HCEC 1CT (cell line): ENCODE measurements at places on chromosomes 6 and 20.

- DNase-seq = no peak
Observed at GRCh38 chr6:68192988-68193387, 442.1 kb upstream of the ADGRB3 start.

GRCh38 chr6:109255946-109256640 lies 126.2 kb downstream of the CD164 start:
- no peak for DNase-seq

GRCh38 chr6:16184129-16184528 lies 54.3 kb upstream of the GMPR start:
- DNase-seq = peak; percentile 10

- DNase-seq = no peak
Observed at GRCh38 chr6:168190646-168191443, 111.8 kb upstream of the FRMD1 start.

DNA sequence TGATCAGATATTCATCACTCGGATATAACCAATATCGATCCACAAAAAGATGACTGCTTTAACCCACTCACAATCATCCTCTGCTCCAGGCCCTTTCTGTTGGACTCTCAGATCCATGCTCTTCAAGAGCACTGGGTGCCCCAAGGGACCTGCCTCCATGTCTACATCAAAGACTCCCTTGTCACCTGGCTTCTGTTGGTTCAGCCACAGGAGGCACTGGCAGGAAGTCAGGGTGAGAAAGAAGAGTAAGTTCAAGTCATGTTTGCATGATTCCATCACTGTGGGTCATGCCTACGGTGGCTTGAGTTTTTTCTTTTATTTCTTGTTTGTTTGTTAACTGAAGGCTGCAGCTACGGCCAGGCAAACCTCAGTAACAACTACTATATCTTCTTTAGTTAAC lies 243.3 kb downstream of the ADGRG6 start:
- no peak for DNase-seq

DNA sequence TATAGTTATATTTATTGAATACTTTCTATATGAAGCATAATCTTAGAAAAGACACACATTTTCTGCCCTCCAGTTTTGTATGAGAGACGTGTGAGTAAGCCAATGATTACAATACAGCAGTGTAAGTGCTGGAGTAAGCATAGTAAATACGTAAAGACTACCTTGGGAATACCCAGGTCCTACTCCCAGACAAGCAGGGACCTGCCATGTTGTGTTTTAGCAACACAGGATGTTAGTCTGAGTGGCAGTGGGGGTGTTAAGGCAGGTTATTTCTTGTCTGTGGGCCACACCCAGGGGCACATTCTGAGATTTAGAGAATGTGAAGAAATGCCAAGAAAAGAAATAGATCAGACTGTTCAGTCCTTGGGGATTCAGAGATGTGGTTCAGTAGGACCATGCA lies 34.3 kb upstream of the RNF144B start:
- DNase-seq = no peak

- no peak for DNase-seq
Observed at GRCh38 chr6:6808343-6808742, 219.8 kb downstream of the LY86 start.

GRCh38 chr6:3752531-3753227 lies 1.2 kb upstream of the PXDC1 start:
- DNase-seq = no peak

DNA sequence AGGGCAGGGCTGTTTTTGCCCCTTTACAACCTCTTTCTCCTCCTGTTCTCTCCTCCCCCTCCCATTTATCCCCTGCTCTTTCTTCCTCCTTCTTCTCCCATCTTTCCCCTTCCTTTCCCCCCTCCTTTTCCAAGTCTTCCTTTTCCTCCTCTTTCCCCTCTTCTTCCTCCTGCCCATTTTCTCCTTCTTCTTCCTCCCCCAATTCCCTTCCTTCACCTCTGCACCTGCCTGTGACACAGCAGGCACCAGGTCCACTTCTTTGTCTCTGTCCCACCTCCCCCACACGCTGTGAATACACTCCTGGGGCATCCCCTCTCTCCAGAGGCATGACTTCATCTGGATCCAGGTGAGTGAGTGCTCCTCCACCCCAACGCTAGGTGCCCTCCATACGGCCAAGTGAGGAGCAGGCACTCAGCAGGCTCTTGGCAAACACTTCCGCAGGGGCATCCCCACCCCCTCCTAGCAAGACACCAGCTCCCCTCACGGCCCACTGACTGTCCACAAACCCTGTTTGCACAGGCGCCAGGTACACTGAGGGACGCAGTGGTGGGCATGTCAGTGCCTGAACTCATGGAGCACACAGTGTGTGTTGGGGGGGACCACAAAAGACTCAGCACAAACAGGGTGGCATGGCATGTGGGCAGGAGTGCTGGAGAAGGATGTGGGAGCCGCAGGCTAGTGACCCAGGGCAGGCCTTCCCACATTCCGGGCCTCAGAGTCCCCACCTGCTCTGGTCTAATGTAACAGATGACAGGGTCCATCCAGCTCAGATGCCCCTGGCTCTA lies 10.7 kb upstream of the TLDC2 start:
- DNase-seq = no peak

DNA sequence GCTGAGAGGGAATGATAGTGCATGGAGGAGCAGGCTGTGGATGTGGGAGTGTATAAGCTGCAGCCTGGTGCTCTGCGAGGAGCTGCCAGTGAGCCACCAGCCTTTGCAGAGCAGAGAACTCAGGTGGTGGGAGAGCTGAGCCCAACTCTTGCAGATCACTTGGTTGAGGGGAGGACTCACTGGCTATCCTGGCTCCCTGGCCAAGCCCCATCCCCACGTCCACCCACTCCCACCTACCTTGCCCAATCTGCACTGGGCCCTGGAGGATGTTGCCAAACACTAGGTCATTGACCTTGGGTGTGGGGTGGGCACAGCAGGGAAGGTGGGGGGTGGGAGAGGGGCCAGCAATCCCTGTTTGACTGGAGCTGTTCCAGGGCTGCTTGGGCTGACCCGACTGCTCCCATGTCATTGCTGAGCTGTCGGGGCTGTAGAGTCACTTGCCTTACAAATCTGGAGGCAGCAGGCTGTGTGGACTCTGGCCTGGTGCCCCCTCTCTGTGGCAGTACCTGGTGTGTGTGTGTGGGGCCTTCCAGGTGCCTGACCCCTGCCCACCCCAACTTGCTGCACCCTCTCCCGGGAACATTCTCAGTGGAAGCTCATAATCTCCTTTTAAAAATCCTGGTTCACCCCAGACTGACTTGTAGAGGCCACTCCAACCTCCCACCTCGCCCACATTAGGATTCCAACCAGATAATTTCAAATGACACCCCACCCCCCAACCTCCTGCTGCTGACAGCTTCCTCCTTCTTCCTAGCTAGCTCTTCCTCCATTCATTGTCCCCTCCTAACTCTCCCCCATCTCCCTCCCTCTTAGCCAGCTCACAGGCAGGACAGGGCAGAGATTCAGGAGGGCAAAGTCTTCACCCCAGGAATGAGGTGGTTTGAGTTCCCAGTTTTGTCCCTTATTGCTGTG lies 162.3 kb downstream of the MRPL14 start:
- DNase-seq = no peak

DNA sequence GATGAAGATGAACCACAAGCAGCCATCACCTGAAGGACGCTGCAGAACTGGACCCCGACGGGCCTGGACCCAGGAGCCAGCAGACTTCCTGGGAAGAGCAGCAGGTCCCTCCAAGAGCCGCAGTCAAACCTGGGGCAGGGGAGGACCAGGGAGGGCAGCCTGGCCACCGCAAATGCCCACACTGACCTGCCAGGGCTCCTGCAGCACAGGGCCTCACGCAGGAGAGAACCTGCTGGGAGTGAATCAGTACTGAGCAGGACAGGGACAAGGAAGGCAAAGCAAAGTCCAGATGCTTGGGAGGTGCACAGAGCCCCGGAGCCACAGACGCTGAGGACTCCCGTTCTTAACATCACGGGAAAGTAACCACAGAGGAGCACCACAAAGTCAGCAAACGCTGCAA lies 75.2 kb downstream of the TAF4 start:
- DNase-seq = no peak

GRCh38 chr20:60926831-60927230 lies 325.2 kb upstream of the CDH4 start:
- no peak for DNase-seq

GRCh38 chr6:52352239-52353018 lies 9.5 kb upstream of the PAQR8 start:
- DNase-seq = peak; percentile 97

DNA sequence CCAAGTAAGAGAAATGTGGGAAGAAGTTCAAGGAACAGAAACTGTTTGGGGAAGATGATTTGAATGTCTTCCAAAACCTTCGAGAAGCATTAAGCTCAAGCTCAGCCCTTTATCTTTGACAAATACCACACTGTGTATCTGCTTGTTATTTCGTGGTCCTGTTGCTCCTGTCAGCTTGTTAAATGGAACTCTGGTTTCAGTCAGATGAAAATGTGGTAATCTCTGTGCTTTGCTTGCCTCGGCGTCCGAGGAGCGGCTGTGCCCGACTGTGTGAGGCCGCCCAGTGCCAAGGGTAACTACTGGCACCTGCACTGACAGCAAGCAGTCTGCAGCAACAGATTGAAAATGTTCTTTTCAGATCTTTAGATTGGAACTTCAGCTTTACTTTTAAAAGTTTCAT lies 577.9 kb upstream of the FLRT3 start:
- no peak for DNase-seq

- DNase-seq = no peak
Observed at GRCh38 chr20:48679599-48679998, 148.2 kb downstream of the PREX1 start.

GRCh38 chr6:11999246-11999645 lies 12.9 kb upstream of the HIVEP1 start:
- no peak for DNase-seq

DNA sequence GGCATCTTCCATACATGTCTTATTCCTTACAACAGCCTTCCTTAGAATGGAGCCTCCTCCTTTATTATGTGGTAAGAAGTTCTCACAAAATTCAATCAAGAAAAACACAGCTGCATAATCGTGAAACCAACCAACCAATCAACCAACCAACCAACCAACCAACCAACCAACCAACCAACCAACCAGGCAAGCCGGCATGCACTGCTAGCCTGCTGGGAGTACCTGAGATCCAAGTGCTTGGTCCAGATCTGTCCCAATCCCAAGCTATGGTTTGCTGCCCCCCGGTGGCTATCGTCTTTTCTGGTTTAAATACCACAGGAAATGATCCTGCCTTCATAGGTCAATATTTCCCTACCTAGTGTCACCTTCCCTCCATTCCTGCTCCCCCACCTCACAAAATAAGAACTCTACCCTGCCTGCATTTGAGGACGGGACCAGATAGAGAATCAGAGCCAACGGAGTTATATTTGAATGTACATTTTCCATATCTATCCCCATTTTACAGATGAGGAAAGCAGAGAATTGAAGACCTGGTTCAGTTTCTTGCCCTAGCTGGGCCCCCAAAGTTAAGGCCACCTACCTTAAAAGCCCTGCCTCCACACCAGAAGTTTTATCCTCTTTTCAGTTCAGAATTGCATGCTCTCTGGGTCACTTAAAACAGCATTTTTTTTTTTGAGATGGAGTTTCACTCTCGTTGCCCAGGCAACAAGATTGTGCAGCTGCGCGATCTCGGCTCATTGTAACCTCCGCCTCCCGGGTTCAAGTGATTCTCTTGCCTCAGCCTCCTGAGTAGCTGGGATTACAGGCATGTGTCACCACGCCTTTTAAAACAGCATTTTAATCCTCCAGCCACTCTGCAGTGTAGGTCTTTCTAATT lies 27.1 kb downstream of the RAB44 start:
- DNase-seq = peak; percentile 54

DNA sequence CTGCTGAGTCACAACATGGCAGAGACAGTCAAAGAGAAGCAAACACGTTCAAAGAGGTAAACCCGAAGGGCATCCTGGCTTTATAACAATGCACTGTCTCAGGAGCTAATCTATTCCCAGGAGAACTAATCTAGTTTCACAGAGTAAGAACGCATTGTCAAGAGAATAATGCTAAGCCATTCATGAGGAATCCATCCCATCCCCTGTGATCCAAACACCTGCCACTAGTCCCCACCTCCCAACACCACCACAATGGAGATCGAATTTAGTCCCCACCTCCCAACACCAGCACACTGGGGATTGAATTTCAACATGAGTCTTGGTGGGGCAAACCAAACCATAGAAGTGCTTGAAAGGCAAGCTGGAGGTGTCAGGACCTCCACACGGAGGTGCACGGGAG lies 231.5 kb upstream of the ID4 start:
- no peak for DNase-seq

GRCh38 chr6:131250122-131250521 lies 114.9 kb downstream of the AKAP7 start:
- no peak for DNase-seq

DNA sequence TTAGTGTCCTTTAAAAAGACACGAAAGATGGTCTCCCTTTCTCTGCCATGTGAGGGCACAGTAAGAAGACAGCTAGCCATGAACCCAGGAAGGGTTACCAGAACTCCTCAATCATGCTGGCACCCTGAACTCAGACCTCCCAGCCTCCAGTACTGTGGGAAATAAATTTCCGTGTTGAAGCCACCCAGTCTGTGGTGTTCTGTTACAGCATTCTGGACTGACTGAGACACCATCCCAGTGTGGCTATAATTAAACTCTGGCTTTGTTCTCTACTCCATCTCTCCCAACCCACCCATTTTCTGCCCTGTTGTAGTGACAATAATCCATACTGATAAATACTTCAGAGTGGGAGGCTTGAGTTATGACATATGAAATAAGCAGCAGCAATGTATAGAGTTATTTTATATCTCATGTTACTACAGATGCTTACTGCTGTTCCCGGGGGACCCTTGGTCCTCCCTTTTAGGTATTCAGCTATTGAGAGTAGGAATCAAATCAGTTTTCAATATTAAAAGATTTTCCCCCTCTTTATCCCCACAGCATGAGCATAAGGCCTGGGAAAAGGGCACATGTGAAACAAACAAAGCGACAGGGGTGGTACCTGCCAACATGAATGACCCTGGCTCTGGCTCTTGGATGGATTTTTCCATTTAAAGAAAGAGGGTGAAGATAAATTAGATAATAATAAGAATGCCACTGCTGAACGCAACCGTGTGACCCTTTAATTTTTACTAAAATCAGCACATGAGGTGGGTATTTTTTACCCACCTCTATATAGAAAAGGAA lies 224.3 kb upstream of the SLC35B3 start:
- no peak for DNase-seq
